GM10248 (cell line): ENCODE measurements at places on chromosomes 6 and 20.

DNA sequence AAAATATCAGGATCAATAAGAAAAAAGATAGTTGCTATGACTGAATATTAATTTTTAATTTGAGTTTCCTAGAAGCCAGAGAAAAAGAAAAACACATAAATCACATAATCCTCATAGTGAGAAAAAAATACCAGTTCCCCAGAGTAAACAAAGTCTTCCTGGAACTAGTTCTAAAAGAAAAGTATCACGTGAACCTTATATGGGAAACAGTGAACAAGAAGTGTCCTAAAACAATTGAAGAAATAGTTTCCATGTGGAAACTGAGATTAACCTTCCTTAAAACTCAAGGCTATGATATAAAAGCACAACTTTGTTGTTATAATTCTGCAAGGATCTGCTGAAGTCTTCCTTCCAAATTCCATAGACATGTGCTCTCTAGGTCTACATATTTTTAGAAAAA lies 50.6 kb downstream of the RCAN2 start:
- no peak for DNase-seq

- no peak for DNase-seq
Observed at GRCh38 chr6:170147056-170147787, 143.7 kb downstream of the DLL1 start.

DNA sequence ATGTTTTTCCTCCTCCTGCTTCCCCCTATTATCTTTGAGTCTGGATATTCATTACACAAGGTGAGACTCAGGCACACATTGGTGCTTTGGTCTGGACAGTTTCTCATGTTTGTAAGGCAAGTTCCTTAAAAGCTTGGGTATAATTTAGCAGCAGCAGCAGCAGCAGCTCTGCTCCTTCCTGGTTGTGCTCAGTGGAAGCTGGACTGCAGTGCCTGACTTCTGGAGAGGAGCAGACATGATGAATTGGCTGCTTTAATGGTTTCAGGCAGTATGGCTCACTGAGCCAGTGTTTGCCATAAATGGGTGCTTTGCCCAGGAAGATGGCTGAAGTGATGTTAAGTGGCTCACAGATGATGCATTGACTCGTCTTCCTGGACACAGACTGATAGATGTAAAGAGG lies 32.4 kb downstream of the SLC9A8 start:
- DNase-seq, result no peak

DNA sequence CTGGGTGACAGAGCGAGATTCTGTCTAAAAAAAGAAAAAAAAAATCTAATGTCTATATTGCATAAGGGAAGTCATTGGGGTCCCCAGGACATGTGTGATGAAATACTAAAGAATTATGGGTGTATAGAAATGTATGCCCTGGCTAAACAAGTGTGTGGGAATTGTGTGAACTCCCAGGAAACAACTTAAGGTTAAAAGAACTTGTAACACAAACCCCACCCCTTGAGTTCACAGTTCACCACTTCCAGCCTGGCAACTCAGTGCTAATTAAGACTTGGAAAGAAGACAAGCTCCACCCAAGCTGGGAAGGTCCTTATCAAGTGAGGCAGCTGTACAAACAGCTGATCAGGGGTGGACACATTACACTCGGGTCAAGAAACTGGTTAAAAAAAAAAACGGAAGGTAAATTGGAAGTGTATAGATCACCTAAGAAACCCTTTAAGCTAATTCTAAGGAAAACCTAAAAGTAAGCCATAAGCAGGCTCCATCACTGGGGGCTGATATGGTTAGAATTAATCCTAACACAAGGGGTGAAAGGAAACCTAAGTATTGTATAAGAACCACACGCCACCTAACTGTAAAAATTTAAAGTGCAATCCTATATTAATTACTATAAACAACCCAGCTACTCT lies 25.2 kb downstream of the HLA-A start:
- DNase-seq, result no peak

DNA sequence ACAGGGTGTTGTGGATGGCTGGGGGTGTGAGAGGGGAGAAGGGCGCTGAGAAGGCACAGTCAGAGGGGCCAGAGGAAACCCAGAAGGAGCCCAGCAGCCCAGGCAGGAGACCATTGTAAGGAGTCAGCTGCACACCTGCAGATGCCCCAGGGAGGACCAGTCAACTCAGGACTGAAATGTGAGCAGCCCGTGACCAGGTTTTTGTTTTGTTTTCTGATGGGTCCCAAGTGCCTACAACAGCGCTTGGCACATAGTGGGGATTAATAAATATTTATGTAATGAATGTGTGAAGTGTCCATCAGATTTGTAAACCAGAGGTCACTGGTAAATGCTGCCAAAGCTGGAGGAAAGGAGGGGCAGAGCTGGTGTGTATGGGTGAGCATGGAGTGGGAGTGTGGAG lies 30.2 kb downstream of the TRAM2 start:
- peak; percentile 65 for DNase-seq

DNA sequence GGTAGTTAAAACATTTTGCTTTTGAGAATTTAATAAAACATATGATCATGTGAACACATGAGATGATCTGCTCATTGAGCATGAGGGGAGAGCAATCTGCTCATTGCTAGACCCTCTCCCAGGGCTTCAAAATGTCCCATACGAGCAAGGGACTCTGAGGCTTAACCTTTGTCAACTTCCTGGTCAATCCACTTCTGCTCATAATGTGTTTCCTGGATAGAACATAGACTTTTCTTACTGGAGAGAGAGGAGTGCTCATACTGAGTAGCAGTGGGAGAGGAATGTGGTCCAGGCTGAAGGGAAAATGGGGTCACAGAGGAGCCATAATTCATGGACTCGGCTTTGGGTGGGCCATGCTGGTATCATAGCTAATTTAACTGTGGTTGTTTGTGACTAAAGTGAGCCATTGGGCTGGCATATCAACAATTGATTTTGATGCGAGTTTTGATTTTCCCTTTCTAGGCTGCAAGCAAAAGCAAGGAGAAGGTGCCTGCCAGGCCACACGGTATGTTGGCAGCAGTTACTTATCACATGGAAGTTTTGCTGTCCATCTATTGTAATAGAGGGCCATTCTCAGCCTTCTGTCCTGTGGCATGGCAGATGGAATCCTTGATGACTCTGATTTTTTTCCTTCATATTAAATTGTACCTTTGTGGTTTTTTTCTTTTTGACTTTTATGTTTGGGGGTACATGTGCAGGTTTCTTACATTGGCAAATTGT lies 20.8 kb upstream of the ADGRF4 start:
- no peak for DNase-seq

DNA sequence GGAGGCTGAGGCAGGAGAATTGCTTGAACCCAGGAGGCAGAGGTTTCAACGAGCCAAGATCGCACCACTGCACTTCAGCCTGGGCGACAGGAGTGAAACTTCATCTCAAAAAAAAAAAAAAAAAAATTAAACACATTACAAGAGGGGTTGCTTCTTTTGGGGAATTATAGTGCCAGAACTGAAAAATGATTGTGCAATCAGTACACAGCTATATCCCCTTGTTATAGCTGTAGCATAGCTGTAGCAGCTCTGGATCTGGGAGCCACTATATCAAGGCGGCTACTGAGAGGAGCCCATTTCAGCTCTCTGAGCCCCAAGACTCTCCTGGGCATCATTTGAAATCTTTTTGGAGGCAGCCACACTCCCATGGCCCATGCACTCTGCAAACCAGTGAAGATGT lies 334.3 kb downstream of the TFAP2A start:
- no peak for DNase-seq

GRCh38 chr20:34171640-34172039 lies 59.6 kb upstream of the EIF2S2 start:
- DNase-seq, result no peak

DNA sequence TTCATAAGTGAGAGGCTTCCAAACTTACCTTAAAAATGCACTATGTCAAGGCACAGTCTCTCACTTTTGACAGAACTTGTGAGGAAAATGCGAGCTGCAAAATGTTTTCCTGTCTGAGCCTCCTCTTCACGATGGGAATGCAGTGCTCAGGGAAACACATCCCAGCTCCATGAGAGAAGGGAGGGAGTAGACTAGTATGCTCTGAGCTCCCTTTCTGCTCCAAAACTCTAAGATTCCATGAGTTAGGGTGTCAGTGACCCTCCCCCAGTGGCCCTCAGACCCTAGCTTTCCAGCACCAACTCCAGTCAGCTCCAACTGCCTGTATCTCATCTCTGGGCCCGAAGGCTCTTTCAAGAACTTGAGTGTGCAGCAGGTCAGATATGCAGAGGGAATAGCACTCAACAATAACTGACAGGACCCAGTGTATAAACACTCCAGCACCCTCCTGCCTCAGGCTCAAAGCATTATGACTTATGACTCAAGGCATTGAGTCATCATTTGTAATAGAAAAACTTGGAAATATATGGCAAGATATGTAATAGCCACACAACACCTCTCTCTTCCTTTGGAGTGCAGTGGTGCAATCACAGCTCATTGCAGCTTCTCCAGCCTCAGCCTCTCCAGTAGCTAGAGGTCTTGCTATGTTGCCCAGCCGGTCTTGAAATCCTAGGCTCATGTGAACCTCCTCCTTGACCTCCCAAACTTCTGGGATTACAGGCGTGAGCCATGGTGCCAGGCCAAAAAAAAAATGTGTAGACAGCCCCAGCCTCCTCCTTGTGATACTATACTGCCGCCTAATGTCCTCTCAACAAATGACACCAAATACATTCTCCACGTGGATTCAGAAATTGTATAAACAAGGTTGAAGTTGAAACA lies 16.7 kb upstream of the ENTPD6 start:
- DNase-seq, result peak; percentile 59

GRCh38 chr6:134420614-134421181 lies 102.8 kb upstream of the SGK1 start:
- no peak for DNase-seq

DNA sequence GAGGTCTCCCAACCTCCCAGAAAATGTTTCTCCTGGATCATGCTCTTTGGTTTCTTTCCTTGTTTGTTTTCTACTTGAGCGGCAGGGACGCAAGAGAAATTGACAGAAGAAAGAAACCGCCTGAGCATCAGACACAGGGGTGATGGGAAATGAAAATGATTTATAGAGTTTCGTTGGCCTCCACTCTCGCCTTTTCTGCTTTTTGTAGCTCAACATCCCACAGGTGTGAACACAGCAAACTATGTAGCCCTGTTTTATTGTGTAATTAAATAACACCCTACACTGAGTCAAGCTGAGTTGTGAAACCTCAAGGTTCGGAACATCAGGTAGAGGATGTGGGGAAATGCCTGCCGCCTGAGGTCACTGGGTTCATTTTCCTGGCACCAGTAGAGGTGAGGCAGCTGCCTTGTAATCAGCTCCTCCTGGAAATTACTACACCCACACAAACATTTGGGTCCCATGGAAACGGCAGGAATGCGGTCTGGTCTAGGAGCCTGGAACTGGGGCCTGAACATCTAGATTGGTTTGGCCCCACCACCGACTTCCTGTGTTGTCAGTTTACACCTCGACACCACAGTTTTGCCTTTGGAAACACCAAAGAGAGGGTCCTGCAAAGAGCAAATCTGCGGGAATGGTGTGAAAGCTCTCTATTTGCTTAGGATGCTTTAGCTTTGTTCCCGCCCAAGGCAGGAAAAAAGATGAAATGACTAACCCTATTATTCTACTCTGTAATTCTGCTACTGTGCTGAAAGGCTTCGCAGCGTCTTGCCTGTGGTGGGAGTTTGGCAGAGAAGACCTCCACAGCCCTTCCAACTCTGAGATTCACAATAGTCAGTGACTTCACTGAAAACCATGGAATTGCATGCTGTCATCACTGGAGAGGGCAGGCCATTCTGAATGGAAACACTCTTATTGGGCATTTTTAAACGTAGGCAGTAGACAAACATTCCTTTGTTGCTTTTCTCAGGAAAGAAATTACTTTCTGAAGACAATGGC lies 53.0 kb downstream of the ADAT2 start:
- DNase-seq, result no peak

- DNase-seq, result no peak
Observed at GRCh38 chr6:109139109-109139508, 43.8 kb downstream of the CEP57L1 start.

DNA sequence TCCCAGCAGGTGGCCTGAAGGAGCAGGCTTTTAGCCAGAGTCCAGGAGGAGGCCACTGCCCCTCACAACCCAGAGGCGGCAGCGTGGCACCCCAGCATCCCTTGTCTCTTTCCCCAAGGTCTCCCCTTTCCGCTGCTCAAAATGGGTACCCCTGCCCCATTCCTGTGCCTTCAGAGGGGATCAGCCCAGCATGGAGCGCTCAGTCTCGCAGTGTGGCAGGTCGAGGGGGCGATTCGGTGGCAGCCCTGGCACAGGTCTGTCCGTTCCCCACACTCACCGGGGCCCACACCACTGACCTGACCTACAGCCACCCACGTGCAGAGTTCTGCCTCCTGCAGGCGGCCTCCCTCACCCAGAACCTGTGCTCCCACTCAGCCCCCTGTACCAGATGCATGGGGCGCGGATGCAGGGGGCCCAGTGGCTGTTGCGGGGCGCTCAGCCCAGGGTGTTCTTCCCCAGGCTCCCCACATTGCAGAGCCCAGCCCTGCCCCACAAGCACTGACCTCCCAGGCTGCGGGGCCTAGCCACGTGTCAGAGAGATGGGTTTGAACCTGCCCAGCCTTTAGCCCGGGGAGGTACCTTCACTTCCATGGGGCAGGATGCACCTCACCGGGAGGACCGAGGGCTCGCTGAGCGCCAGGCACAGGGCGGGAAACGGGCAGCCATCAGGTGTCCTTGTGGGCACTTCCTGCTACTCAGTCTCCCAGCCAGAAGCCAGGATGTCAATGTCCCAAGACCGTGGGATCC lies 41.8 kb downstream of the DSTN start:
- DNase-seq, result peak; percentile 25

DNA sequence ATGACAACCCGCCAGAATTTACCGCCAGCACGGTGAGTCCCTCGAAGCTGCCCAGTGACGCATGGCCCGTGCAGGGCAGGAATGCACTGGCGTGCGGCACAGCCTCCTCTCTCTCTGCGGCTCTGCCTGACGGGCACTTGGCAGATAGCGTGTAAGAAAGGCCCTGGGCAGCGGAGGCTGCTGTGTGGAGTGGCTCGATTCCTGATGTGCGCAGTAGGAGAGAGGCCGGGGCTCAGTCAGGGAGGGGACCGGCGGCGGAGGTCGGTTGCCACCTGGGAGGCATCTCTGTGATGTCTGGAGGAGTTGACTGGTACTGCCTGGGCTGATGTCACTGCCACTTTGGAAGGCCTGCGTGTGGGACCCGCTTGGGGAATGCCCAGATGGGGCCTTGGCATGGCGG lies 170.7 kb downstream of the TAF4 start:
- no peak for DNase-seq

GRCh38 chr6:141986457-141986856 lies 146.3 kb upstream of the GJE1 start:
- DNase-seq, result no peak

- DNase-seq, result no peak
Observed at GRCh38 chr20:35004749-35005462, 49.2 kb downstream of the MYH7B start.

DNA sequence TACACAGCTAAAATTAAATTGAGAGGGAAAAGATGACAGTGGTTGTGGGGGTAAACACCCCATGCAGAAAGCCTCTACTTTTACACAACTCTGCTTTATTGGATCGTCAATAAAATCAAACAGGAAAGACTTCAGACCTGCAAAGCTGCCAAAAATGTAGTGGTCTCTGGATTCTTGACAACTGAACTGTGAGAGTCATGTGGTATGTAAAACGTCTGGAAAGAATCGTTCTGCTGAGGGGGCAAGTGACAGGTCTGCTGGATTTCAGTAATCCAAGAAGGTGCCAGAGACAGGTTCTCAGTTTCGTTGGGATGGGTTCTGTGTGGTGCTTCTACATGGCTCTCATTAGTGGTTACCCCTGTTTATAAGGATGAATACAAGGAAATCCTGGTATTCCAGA lies 63.3 kb downstream of the TSPYL4 start:
- no peak for DNase-seq
